CD4-positive, alpha-beta T cell (primary cell): ENCODE measurements at places on chromosomes 5 and 9. TPM values are rescaled to one million over a fixed set of nuclear protein-coding genes. Genes with fewer than 3 reads are reported as not detected.
A peak's percentile ranks its signal among the peaks of the same experiment; 100 is the strongest.

Gene GKAP1
- 7.3 TPM for total RNA-seq

GRCh38 chr5:128455841-128456361 is 82.1 kb downstream of the FBN2 start:
- no peak for DNase-seq

Gene ZNF658
- total RNA-seq: 0.75 TPM

GRCh38 chr9:126510564-126510963 is 103.2 kb upstream of the LMX1B start:
- no peak for DNase-seq

GRCh38 chr5:132687995-132688394 is 14.2 kb downstream of the IL4 start:
- peak; percentile 36 for DNase-seq

Gene PCDHB16
- not detected for total RNA-seq

- DNase-seq: no peak
Measured at GRCh38 chr9:21852754-21853153, 50.3 kb downstream of the MTAP start.

Gene NR5A1
- total RNA-seq: not detected

Gene OSMR
- total RNA-seq: not detected

DNA sequence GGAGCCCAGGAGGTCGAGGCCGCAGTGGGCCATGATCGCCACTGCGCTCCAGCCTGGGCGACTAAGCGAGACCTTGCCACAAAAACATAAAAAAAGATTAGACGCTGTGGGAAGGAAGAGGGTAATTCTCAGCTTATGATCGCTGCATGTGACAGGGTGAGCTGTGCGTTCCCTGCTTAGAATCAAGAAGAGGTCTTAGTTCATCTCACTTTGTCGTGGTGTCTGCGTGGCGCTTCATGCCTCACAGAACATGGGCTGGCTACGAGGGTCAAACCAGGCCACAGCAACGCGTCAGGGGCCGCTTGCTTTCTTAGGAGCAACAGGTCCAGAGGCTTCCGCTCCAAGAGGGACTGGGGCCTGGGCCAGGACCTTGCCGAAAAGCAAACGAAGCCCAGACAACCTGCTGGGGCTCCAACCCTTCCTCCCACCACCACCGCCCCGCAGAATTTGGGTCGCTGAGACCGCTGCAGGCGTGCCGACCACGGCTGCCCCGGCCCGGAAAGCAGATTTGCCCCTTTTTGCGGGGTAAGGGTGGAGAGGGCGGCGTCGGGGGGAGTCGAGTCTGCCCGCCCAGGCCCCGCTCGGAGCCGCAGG is 10.0 kb upstream of the GRIN1 start:
- DNase-seq: peak; percentile 66

Gene INSL4
- total RNA-seq: not detected

- no peak for DNase-seq
Measured at GRCh38 chr9:37946971-37947370, 43.0 kb upstream of the SLC25A51 start.

- DNase-seq: no peak
Measured at GRCh38 chr5:84080908-84081307, 303.8 kb downstream of the EDIL3 start.

DNA sequence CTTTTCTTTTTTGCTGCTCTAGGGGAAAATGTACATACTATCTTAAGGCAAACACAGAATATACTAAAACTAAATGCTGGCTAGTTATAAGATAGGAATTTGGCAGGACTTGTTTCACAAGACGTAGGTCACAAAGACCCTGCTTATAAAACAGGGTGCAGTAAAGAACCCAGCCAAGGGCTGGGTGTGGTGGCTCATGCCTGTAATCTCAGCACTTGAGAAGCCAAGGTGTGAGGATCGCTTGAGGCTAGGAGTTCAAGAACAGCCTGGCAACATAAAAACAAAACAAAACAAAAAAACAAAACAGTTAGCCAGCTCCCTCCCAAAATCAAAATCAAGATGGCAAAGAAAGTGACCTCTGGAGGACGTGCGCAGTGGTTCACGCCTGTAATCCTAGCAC is 49.5 kb upstream of the DENND4C start:
- no peak for DNase-seq

Gene FSD1L
- total RNA-seq: 0.38 TPM

Gene CRHBP
- not detected for total RNA-seq

Gene PDE4D
- 175 TPM for total RNA-seq

Gene ENHO
- 0.45 TPM for total RNA-seq

DNA sequence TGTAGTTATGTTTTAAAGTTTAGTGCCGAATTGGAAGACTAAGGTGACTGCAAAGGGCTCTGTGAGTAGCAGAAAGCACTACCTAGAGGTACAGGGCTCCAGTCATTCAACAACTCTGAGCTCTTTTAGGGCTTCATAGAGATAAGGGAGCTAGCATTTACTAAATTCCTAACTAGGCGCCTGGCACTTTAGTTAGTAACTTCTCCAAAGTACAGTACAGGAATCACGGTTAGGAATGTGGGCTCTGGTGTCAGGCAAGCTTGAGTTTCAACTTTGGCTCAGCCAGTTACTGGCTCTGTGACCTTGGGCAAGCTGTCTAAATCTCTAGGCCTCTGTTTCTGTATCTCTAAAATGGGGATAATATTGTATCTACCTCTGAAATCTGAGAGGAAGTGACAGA is 115.3 kb downstream of the SLIT3 start:
- DNase-seq: no peak

DNA sequence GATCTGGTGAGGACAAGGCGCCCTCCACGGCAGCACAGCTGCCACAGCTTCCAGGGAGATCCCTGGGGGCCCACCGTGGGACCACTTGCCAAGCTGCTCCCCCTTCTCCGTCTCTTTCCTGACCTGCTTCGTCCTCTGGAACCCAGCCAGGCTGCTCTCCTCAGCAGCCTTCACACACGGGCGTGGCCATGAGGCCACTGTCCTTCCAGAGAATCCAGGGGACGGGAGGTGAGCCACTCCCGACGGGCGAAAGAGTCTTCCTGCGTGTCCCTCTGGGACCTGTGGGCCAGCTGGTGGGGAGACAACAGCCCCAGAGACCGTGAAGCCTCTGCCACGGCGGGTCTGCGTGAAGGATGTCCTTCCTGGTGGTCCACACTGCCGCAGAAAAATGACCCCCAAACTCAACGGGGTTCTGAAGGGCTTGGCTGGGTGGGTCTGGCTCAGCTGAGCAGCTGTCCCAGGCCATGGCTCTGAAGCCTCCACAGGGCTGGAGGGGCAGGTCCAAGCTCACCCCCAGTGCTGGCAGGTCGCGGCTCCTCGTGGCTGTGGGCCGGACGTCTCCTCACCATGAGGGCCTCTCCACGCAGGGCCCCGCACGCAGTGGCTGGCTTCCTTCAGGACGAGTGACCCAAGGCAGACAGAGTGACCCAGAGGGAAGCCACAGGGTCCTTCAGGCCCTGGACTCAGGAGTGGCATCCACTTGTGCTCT is 47.4 kb upstream of the NKD2 start:
- no peak for DNase-seq

Gene TMEM215
- not detected for total RNA-seq

Gene IFNA13
- not detected for total RNA-seq

Gene PRDM9
- not detected for total RNA-seq

Gene RNF38
- total RNA-seq: 104 TPM

DNA sequence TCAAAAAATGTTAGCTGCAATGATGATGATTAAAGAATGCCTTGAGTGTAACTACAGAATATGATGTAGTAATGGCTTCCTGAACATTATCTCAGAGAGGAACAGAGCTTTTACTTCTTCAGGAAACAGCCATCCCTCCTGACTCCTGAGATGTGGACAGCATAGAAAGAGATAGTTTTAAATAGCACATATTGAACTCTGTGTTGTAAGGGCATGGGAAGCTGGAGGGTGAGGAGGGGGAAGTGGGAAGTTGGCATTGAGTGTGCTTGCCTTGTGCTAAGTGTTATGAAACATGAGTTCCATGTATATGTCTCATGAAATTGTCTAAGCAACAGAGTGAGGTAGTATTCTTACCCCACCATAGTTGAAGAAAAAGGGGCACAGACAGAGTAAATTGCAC is 161.5 kb upstream of the SLC28A3 start:
- no peak for DNase-seq

Gene GABRB2
- not detected for total RNA-seq

- DNase-seq: no peak
Measured at GRCh38 chr5:73619606-73620333, 6.2 kb upstream of the ARHGEF28 start.

Gene SPINK4
- not detected for total RNA-seq

GRCh38 chr9:127589955-127590370 is 22.1 kb upstream of the STXBP1 start:
- DNase-seq: no peak

Gene FRMD3
- total RNA-seq: 1.0 TPM

Gene SLC46A2
- not detected for total RNA-seq

DNA sequence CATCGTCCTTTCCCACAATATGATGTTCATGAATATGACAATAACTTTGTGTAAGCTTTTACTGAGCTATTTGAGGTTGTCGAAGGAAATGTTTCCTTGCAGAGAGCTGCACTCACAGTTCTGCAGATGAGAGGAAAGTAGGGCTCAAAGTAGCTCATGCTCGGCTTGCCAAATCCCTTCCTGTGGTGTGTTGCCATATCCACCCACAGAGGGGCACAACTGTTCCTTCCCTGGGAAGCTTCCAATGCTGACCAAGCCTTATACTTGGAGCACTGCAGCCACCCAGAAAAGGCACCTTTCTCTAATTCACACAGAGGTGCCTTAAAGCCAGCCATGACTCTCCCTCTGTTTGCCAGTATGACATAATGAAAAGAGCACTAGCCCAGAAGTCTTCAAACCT is 390.3 kb downstream of the CAAP1 start:
- DNase-seq: no peak

DNA sequence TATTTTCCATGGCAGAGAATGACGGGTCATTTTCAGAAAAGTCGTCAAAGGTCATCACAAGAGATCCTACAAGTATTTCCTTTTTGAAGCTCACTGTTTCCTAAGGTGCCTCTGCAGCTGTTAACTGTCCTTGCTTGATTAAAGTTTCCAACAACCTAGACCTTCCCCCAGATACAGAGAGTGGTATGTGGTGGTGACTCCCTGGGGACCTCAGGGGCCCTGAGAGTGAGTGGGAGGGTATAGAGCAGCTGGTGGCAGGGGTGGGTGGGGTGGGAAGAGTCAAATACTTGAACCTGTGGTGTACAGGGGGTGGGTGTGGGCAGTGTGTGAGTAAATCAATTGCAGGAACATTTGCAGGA is 1.6 kb upstream of the CD72 start:
- no peak for DNase-seq

DNA sequence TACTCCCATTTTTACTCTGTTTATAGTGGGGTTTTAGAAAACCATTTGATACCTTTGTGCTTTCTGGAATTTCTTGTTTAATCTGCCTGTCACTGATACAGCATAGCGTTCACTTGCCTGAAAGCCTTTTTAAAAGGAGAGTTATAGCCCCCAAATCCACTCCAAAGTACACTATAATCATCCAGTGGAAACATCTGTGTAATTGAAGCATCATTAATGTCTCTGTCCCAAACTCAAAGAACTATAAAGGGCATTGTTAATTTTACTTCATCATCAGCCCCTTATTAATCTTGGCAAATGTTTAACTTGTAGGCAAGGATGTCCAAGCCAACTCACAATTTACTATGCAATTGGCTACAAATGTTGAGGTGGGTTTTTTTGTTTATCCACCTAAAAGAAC is 64.3 kb downstream of the TMEM252 start:
- no peak for DNase-seq

GRCh38 chr5:21709770-21710169 is 1143.4 kb downstream of the CDH12 start:
- no peak for DNase-seq

DNA sequence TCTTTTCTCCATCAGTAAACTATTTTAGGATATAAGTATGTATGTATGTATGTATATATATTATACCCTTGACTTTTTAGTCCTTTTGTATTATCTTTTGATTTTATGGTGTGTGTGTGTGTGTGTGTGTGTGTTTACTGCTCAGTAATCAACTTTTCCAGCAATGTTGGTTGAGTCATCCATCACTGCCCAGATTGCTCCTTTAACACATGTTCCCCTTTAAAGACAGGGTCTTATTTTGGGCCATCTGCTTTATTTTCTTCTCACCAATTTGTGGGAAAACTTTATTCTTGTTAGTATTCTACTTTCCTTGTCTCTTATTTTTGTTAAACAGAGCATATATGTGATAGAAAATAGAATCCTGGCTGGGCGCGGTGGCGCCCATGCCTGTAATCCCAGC is 28.1 kb downstream of the ANKRD33B start:
- DNase-seq: no peak

DNA sequence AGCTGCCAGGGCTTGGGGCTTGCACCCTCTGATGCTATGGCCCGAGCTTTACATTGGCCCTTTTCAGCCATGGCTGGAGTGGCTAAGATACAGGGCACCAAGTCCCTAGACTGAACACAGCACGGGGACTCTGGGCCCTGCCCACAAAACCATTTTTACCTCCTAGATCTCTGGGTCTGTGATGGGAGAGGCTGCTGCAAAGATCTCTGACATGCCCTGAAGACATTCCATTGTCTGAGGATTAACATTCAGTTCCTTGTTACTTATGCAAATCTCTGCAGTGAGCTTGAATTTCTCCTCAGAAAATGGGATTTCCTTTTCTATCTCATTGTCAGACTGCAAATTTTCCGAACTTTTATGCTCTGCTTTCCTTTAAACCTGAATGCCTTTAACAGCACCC is 337.0 kb upstream of the SMC2 start:
- no peak for DNase-seq

Gene CCNJL
- not detected for total RNA-seq

GRCh38 chr5:41508696-41509398 is 1.6 kb downstream of the PLCXD3 start:
- DNase-seq: no peak

DNA sequence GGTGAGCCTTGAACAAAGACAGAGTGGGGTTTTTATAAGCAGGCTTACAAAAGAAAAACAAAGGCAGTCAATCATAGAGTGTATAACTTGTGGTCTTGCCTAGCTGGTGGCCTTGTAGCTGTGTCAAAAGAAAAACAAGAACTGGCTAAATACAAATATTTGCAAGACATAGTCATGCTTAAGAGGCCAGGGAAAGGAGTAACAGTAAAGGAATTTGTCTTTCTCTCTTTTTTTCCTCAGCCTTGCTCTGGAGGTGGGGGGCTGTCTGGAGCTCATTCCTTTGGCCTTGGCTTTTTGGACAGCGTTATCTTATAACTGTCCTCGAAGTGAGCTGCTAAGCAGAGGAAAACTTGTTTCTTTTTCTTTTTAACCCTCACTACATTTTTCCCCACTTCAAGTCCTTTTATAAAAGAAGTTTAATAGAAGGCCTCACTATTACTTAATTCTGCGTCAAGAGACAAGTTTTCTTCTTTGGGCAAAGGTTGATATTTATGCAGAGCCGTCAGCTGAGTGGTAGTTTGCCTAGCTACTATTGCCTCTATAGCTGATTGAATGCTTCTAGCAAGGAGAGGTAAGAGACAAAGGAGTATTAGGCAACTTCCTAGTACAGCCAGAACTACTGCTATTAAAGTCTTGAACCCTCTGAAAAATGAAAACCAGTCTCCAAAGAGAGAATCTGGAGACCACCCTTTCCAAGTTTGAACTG is 14.3 kb downstream of the CEL start:
- DNase-seq: no peak

Gene SDHA
- total RNA-seq: 245 TPM

GRCh38 chr5:177489119-177489716 is 8.2 kb downstream of the PDLIM7 start:
- DNase-seq: no peak
